ENCODE measurements at places on chromosomes 3 and 15. TPM values are rescaled to one million over a fixed set of nuclear protein-coding genes. Genes with fewer than 3 reads are reported as not detected.

The TBCCD1 gene
- 11.3 TPM for total RNA-seq

The CYB561D2 gene
- 30.3 TPM for total RNA-seq

The ZNF860 gene
- total RNA-seq, result 0.17 TPM

The MORC1 gene
- not detected for total RNA-seq

The PLIN1 gene
- total RNA-seq, result 0.15 TPM

The C2CD4B gene
- total RNA-seq, result not detected

The AGTR1 gene
- total RNA-seq, result 2.8 TPM

The WWTR1 gene
- total RNA-seq, result 19.3 TPM

The MESP2 gene
- 1.3 TPM for total RNA-seq

The FOXP1 gene
- 48.9 TPM for total RNA-seq

The PSMD6 gene
- 86.7 TPM for total RNA-seq

The CILP gene
- under 0.01 TPM for total RNA-seq

The RBMS3 gene
- 13.6 TPM for total RNA-seq

The RFTN1 gene
- total RNA-seq, result 19.3 TPM

The GOLGA8S gene
- total RNA-seq, result not detected

The ST3GAL6 gene
- 0.74 TPM for total RNA-seq

The KLHL40 gene
- not detected for total RNA-seq

The TJP1 gene
- total RNA-seq, result 58.0 TPM

The FSD2 gene
- not detected for total RNA-seq

The CAMKV gene
- not detected for total RNA-seq

The P2RY1 gene
- total RNA-seq, result 0.30 TPM

The TM6SF1 gene
- 4.2 TPM for total RNA-seq

The ZNF80 gene
- total RNA-seq, result not detected

The CELSR3 gene
- 2.7 TPM for total RNA-seq

The C3orf20 gene
- total RNA-seq, result not detected

The CCR9 gene
- total RNA-seq, result not detected

The OIP5 gene
- 21.3 TPM for total RNA-seq

The CFAP161 gene
- not detected for total RNA-seq
